ENCODE measurements at places on chromosomes 2 and 18.

DNA sequence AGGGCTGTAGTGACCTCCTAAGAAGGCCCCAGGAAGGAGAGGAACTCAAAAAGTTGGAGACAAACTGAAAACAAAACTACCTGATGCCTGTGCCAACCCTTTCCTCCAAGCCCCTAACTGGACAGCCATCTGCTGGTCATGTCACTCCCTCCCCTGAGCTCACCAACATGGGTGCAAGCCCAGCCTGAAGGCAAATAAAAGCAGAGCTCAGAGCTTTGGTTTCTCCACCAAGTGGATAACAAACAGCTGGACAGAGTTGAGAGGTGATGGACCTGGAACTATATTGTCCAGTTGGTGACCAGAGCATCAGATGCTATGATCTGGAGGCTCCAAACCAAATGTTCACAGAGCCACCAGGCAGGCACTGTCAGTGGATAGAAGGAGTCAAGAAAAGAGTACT, 34.6 kb upstream of the MAL start:
- no peak for DNase-seq

DNA sequence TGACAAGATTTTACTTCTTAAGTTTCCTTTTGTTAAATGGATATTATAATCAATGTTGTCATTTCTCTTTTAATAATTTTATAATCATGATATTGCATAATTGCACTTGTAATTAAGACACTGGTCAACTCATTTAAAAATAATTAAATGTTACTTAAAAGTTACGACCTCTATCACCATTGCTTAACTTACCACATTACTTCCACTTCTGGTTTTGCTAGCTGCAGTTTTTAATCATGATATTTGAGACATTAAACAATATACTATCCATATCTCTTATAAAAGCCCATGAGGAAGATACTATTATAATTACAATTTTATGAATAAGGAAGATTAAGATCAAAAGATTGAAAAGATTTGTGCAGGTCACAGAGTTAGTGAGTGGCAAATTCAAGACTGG, 502.0 kb downstream of the RNF144A start:
- DNase-seq: no peak

- no peak for DNase-seq
Observed at GRCh38 chr2:47774567-47774966, 8.4 kb upstream of the MSH6 start.

GRCh38 chr2:103327966-103328365, 566.1 kb downstream of the TMEM182 start:
- DNase-seq: no peak

DNA sequence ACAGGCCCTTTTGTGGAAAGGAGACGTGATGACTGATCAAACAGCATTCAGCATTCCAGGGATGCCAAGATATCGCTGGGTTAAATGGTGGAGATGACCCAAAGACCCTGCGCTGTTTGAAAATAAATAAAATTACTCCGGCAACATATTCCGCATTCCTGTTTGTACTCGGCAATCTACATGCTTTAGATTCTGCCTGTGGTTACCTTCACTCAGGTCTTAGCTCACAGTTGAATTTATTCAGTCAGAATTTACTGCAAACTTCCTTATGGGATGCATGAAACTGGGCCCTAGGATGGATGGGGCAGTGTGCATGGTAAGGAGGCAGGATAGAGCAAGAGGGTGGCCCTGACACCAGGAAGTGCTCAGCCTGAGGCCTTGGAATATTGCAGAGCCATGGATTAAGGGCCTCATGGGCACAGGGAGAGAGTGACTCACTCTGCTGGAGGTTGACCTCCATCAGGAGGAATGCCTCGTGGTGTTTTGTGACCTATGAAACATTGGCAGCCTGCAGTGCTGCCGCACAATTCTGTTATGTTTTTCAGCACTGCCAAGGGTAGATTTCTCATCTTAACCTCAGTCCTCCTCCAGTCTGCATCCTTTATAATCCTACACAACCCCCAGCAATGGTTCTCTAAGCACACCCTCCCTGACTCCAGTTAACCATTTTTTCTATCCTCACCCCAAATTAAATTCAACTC, 321.4 kb downstream of the IRS1 start:
- DNase-seq: no peak

DNA sequence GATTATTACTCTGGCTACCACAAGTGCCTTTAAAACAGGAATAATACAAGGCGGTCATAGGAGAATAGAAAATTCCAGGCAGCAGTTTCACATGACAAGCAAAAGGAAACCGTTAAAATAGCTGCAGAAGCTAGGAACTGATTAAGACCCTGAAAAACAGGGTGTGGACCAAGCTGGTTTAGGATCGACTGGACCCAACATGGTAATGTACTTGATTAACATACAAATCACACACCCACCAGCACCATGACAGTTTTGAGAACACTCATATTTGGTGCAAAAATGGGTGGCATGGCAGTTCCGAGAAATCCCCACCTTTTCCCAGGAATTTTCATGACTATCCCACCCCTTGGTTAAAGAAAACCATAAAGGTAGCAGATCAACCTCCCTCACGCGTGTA, 51.9 kb upstream of the TMEM163 start:
- DNase-seq: no peak

DNA sequence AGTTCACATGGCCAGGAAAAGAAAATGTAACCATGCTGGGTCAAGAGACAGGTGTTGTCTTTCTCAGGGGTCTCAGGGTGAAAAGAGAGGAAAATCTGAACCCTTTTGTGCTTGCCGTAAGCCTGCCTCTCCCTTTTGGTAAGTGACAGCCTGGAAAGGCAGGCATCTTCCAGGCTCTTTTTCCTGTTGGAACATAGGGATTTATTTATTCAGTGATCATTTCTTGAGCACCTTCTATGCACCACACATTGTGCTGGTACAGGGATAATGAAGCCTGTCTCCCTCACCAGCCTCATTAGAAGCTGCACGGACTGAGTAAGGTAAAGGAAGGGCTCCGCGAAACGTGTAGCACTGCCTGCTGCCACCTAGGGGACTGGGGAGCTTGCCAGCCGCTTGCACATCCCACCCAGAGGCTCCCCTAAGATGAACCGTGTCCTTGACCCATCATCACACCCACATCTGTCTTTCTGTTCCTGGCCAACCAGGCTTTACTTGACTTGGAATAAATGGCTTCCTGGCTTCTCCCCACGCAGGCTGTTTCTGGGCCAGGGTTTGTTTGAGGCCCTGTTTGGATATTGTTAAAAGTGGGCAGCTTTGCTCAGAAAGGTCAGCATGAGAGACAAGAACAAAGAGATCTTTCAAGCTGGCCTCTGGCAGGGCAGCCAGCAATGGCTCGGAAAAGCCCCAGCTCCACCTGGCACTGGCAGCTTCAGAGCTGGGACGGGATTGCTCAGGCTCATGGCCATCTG, 73.3 kb upstream of the MCFD2 start:
- no peak for DNase-seq

GRCh38 chr2:112962308-112963175, 15.3 kb upstream of the IL36G start:
- no peak for DNase-seq

DNA sequence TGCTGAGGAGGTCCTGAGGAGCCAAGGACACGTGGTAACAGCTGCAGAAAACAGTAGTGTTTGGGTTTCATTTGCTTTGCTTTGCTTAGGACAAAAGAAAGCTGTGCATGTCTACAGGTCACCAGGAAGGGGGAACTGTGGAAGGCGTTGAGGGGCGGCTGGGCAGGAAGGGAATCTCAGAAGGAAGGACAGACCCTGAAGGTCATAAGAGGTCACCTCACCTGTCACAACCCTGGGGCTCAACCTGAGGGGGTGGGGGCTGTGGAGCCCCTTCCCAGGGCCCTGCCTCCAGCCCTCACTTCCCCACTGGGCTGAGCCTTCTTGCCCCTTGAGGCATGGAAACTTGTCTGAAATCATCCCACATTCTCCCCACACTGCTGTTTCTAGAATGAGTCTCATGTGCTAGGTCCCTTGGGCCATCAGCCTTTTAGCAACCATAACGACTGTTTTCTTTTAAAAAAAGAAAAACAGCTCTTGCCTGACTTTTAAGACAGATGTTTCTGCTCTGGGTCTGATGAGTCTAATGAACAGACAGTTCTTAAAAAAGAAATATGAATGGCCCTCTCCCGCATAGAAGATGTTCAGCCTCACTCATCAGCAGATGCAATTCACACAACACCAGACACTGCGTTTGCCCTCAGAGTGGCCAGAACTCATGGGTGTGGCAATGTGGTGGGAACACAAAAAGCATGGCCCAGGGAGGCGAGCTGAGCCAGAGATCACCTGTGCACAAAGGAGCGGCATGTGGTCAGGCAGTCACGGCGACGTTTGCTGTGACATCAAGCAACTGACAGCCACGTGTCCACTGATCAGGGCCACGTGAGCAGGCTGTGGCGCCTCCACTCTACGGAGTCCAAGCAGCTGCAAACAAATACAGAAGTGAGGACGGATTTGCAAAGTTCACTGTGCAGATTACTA, 84.0 kb downstream of the SEPTIN10 start:
- no peak for DNase-seq

GRCh38 chr2:74617122-74617521, 31.0 kb downstream of the M1AP start:
- DNase-seq: no peak
